ENCODE measurements at places on chromosomes 1 and 21.

- no peak for DNase-seq
Measured at GRCh38 chr1:158644449-158644848, 39.4 kb downstream of the OR10Z1 start.

GRCh38 chr1:156726549-156727226 lies 1.6 kb upstream of the METTL25B start:
- peak; percentile 11 for DNase-seq

DNA sequence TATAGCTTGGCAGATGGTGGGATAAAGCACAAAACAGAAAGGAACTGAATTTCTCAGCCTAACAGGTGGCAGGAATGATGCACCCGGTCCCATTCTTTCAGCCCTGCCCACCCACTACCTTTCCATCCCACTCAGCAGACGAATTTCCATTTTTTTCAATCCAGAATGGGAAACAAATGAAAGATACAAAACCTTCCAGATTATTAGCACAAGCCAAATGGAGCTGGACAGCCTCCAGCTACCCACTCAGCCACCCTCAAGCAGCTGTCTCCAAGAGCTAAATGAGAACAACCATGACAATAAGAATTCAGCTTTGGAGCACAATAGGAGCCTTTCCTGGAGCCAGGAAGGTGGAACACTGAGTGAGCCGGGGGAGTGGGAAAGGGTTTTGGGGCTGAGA lies 96.3 kb upstream of the ST6GALNAC5 start:
- no peak for DNase-seq

DNA sequence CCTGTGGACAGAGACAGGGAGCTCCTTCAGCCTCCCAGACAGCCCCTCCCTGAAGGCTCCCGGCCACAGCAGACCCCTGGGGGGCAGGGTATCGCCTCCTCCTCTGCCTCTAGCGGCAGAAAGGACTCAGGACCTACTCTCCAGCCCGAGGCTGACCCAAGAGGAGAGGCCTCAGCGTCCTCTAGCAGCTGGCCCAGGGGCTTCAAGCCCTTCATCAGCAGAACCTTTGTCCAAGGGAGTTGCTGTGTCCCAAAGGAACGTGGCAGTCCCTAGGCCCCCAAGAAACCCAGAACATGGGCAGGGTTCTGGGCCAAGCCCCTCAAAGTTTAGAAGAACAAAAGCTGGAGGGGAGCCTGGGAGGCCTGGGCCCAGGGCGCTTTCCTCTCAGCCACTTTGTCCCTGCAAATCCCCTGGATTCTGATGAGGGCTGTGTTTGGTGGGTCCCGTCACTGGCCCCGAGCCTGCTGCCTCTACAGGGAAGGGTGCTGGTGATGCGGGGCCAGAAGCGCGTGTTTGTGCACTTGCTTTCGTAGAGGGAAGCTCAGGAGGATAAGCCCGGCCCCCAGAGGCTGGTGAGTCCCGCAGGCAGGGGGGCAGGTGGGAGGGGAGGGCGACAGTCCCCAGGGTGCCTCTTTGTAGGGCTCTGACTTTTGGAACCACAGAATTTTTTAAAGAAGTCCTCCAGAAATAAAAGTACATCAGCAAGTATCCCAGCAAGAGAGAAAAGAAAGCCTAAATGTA lies 13.3 kb downstream of the ITGB2 start:
- DNase-seq: no peak

DNA sequence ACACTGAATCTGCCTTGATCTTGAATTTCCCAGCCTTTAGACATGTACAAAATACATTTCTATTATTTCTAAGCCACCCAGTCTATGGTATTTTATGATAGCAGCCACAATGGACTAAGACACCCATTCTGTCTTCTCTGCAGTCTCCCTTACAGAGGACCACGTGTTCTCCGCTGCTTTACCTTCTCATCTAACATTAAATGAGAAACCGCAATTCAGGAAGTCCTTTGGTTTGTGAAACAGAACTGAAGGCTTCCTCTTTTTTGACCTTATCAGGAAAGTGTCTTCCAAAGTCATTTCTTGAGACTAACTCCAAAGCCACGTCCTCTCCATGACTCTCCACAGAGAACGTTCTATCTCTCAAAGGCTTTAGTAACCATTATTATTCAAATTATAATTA lies 560.1 kb downstream of the OMA1 start:
- no peak for DNase-seq

GRCh38 chr21:37384416-37384815 lies 17.8 kb downstream of the DYRK1A start:
- no peak for DNase-seq

GRCh38 chr1:177185209-177185608 lies 14.5 kb downstream of the BRINP2 start:
- DNase-seq: no peak

DNA sequence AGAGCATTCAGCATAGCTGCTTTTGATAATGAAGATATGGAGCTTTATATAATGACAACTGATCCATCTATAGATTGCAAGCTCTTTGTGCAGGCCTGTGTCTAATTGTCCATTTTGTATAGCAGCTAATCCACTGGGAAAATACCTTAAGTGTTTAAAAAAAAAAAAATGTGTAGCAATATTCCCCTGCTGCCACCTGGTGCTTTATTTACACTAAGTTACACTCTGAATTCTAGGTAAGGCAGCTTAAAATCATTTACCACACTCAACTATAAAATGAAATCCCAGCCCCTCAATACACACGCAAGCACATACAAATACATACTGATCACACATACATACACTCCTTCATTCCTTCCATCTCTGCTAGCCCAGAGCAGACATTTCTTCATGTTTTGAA lies 49.1 kb upstream of the BCL9 start:
- DNase-seq: no peak

DNA sequence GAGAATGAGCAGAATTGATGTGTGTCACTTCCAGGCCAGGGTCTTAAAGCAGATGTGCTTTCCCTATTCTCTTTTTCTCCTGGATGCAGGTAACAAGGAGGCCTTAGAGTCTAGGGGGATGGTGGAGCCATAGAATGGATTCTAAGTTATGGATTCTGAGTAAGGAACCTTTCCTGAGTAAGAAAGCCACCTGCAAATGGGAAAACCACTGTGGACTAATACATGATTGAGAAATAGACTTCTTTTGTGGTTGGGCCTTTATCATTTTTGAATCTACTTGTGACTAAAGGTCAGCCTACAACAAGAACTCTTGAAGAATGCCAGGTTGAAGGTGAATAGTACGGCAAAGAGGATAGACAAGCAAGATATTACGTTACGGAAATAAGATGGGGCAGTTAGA lies 116.1 kb downstream of the CDC7 start:
- DNase-seq: no peak

DNA sequence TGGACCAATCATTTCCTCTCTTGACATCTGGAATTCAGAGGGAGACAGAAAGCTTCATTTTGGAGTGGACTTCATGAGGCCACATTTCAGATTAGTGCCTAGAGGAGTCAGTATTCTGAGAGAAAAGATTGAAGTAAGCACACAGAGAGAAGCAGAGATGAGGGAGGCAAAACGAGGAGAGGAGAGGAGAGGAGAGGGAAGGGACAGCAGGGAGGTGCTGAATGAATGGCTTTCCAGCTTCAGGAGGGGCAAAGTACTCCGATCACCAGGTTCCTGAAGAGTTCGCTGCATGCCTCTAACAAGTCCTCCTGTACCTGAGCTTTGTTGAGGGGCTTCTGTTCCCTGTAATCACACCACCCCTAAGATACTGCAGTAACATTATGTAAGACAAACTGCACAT lies 76.0 kb downstream of the NRIP1 start:
- no peak for DNase-seq

GRCh38 chr1:225949041-225949440 lies 8.0 kb upstream of the LEFTY2 start:
- no peak for DNase-seq

DNA sequence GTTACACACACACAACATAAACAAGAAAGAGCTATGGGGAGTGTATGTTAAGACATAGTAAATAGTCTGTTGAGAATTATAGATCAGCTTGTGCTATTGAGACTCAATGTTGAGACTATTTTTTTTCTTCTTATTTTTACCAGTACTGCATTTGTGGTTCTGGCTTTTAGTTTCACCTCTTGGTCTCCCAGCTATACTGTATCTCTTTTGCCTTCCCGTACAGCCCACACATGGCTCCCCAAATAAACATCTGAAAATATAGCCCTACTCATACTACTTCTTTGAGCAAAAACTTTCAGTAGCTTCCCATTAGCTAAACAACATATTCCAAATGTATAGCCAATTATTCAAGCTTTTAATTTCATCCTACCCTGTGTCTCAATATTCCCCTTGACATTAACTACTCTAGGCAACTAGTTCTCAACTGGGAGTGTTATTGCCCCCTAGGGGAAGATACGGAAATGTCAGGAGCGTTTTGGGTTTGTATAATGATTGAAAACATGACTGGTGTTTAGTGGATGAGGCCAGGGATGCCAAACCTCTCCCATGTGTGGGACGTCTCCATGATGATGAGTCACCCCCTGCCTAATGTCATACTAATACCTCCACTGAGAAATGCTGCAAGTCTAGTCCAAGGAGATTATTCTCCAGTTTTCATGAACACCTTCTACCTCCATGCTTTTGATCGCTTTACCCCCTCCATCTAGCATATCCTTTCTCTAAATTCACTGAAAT lies 6.8 kb downstream of the RPE65 start:
- no peak for DNase-seq

GRCh38 chr1:75953461-75953860 lies 21.3 kb upstream of the ASB17 start:
- no peak for DNase-seq

- DNase-seq: no peak
Measured at GRCh38 chr1:36565576-36566501, 83.1 kb upstream of the CSF3R start.

All from nucleus accumbens (tissue), 56 donors.